Nucleus accumbens (tissue), 56 donors: ENCODE measurements at places on chromosomes 5 and 9.

DNA sequence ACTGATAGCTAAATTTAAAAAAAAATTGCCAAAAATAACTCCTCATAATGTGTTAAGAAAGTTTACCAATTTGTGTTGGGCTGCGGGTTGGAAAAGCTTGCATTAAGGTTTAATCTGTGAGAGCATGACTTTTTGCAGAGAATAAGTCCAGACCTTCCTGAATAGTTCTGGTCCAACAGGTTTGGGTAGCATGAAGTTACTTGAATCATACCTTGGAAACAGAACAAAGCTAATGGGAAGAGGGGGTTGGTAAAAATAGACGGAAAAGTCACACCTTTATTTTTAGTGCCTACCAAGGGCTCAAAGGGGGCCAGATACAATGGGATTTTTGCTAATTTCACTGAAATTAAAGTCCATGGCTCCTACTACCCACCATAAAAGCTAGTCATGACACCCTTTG, 17.1 kb upstream of the MATR3 start:
- no peak for DNase-seq

DNA sequence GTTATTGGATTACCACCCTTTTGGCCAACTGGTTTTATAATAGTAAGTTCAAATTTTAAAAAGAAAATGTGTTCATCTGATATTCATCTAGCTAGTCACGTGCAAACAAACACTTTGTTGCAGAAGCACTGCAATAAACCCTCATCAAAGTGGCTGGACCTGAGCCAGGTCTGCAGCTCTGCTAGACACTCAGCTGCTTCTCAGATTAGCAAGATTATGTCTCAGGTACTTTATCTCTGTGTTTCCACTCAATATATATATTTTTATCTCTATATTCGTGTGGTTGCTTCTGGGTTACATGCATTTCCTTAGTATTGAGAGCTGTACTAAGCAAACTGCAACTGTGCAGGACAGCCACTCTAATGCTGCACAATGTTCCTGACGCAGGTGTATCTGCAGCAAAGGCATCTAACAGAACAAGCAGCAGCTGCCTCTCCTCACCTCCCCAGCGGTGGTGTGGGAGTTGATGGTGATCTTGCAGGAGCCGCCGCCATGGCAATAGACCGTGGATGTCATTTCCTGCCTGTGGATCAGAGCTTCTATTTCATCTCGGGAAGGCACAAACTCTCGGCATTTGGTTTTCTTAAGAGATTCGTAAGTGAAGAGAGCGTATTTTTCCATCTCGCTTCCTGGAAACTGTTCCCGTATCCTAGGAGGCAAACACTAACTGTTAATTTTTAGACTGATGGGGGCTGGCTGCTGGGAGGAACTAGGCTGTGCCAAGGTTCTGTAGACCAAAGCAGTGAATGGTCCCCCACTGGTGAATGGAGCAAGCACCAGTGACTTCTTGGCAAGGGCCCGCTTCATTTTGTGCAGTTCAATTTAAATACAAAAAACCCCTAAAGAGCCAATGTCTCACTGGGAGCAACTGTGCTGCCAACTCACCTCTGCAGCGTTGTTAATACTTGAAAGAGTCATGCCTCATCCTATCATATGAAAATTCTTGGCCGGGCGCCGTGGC, 56.7 kb upstream of the RETREG1 start:
- peak; percentile 46 for DNase-seq

DNA sequence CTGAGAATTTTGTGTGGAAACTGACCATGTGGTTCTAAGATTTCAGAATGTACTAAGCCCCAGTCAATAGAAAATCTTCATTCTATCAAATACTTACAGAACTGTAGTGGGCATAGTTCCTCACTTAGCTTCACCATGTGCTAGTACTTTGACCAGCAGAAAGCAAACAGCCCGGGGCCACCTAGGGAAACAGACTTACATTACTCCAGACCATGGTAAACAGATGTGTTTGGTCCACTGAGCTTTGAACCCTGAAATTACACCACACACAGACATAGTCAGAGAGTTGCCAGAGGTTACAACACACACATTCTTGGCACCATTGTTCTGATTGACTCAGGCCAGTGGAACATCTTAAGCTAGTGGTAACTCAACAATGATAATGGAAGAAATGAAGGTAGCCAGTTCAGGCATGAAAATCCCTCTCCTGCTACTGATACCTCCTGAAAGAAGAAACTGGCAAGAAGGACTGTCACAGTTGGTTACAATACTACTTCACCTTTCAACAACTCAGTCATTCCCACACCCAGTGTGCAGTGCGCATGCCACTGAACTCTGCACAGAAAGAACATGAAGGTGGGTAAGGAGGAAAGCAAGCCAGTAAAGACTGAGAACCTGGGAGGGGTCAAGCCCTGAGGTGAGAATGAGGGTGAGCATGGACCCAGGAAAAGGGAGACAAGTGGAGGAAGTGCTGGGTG, 18.7 kb upstream of the LECT2 start:
- DNase-seq = no peak

DNA sequence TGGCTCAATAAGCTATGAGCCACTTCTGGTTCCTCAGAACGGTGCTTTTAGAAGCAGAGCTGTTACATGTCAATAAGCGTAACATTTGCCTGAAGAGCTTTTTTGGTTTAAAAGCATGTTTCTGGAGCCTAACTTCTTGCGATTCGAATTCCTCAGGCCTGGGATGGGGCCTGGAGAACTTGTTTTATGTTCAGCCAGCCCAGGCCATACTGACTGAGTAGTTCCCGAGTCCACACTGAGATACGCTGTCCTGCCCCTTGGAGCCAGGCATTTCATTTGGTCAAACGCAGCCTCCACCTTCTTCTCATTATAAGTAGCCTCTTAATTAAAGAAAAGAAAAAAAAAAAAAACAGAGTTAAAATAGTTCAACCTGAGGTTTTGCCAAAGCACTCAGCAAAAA, 260.6 kb upstream of the ANKRD55 start:
- no peak for DNase-seq

DNA sequence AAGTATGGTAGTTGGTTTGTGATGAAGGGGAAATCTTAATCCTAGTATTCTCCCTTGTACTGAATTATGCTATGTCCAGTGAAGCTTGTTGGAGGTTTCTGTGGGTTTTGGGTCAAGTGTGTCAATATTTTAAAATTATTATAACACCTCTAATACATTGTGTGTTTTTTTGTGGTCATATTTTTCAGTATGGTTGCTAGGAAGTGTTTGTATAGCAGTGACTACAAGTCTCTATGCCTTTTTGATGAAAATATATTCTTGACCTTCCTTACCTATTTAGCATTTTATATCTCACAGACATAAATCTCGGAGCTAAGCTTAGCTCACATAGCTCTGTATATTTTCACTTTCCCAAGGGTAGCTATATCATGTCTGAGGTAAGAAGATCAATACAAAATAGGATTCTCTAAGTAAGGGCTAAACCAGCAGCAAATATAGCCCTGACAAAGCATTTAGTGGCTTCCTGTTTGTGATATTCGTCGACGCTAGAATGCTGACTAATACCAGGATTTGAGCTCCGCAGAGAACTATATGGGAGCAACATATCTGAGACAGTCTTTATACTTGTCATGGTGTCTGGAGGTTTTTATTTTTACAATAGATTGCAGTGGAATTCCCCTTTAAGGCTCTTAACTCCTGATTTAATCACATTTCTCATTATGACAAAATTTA, 82.3 kb downstream of the MACIR start:
- no peak for DNase-seq

DNA sequence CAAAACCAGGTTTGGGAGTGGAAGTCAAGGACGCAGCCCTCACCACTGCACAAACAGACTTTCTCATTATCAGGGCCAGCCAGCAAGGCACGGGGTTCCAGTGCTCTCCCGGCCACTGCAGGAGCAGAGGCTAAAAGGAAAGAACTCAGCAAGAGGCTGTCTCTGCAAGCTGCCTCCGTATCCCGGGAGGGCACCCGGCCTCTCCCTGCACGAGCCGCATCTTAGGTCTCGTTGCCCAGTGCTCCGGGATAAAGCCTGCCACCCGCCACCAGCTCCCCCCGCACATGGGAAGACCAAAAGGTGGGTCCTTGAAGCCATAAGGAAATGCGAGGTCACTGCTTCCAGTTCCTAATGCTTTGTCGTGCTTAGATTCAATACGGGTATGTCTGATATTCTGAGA, 117.2 kb upstream of the SARDH start:
- DNase-seq = no peak

DNA sequence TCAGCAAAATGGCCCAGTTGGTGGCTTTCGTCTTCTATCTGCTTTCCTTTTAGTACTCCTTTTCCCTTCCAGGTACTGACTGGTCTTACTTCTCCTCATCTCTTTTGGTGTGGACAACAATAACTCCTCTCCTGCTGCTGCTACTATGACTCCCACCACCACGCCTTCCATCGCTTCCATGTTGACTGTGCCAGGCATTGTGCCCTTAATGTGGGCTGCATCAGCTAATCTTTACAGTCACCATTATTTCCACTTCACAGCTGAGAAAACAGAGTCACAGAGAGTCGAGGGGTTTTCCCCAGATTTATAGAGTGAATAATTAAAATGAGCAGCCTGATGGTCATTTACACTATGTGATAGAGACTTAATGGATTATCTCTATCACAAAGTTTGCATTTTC, 184.9 kb upstream of the IL12B start:
- no peak for DNase-seq

DNA sequence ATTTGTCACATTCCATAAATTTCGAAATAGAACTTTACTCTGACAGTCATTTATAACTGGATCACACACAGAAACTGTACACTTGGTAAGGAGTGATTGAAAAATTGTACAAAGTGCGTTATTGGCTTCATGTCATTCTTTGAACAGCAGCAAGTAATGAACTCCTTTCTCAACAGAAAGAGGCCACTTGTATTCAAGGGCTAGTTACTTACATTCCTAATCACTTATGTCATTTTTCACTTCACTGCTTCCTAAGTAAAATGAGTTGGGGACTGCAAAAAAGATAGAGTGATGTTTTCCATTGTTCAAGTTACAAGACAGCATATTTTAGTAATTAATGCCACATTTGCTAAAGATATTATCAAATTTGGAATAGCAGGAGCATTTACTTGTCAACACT, 893.2 kb downstream of the DTWD2 start:
- no peak for DNase-seq

DNA sequence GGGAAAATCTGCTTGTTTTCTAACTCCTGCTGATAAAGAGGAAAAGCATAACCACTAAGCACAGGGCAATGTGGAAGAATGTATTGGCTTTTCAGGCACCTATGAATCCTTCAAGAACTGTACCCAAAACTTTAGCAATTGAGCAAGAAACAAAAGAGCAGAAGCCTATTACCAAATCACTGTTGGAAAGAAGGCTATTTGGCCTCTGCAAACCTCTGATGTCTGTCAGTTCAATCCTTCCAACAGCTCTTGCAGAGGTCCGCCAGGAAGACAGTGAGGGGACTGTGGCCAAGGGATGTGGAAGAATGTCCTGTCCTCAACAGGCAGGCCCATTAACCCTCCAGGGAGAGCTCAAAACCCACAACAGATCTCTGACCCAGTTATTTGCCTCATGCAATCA, 328.6 kb downstream of the ENC1 start:
- DNase-seq = no peak

DNA sequence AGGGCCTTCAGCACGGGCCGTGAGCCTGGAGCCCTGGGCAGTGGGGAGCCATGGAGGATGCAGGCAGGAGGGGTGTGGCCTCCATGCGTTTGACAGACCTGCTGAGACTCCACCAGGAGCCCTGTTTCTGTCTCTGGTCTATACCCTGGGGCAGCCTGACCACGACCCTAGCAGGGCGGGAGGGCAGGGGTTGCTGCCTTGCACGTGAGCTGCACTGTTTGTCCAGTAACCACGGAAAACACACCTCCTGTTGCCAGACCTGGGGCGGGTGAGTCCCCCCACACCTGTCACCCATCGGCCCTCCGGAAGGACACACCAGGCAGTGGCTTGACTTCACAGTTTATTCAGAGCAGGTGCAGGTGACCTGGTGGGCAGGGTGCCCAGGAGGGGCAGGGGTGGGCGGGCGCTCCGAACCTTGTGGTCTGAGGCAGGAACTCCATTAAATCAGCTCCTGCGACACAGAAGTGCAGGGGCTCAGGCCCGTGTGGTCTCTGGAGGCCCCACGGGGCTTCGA, 3.9 kb downstream of the LCN8 start:
- no peak for DNase-seq
